Stimulated activated CD4-positive, alpha-beta T cell treated with anti-CD3 and anti-CD28 coated beads, Interleukin-1b, Interleukin-23, amount 100 ng/mL, for 48 hours (primary cell): ENCODE measurements at places on chromosomes 2 and 18.

DNA sequence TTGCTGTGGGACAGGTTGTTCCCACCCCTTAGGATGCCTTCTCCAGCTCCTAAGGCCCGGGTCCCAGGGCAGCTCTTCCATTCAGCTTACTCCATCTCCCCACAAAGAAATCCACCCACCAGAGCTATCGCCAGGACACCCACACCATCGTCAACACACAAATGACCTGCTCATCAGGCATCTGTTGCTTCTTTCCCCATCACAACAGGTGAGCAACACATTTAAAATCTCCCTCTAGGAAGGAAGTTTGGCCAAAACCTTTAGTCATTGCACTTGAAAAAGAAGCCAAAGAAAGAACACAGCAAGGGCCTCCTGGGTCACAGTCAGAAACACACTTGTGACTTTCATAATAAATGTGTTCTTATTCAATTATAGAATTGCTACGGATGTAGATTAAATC, 289.0 kb downstream of the PIEZO2 start:
- DNase-seq: no peak

DNA sequence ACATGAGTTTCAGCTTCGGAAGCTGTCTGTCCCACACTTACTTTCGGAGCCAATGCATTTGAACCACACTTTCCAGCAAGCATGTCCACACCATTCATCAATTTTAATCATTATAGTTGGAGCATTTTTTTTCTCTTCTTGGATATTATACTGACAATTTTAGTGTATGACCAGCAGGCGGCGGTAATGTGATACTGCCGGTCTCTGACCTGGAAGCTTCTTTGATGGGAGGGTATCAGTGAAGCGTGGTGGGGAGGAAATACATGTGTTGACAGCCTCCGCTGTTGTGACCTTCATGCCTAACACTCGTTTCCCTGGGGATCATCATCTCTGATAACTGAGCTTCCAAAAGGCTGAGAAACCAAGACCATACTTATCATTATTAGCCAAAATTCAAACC, 231.7 kb downstream of the GBX2 start:
- DNase-seq: no peak

GRCh38 chr2:190184460-190184859, 121.9 kb upstream of the MSTN start:
- DNase-seq: no peak

GRCh38 chr18:76390452-76391035, 104.5 kb downstream of the ZNF516 start:
- DNase-seq: no peak

GRCh38 chr2:143258126-143258892, 129.1 kb downstream of the ARHGAP15 start:
- no peak for DNase-seq

DNA sequence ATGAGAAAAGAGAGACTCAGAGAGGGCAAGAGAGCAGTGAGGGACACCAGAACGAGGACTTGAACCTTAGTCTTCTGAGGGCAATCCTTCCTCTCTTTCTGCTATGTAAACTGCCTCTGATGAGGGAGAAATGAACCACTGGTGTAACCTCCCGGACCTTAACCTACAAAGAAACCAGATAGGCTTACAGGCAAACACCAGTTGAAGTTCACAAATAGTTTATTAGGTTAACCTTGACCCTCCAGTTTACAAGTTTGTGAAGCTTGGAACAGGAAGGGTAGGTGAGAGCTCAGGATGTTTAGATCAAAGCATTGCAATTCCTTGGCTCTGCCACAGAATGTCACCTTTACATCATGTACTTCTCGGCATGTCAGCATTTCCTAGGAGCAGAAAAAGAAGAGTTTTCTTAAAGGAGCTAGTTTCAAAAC, 486.4 kb upstream of the SPRED2 start:
- no peak for DNase-seq

DNA sequence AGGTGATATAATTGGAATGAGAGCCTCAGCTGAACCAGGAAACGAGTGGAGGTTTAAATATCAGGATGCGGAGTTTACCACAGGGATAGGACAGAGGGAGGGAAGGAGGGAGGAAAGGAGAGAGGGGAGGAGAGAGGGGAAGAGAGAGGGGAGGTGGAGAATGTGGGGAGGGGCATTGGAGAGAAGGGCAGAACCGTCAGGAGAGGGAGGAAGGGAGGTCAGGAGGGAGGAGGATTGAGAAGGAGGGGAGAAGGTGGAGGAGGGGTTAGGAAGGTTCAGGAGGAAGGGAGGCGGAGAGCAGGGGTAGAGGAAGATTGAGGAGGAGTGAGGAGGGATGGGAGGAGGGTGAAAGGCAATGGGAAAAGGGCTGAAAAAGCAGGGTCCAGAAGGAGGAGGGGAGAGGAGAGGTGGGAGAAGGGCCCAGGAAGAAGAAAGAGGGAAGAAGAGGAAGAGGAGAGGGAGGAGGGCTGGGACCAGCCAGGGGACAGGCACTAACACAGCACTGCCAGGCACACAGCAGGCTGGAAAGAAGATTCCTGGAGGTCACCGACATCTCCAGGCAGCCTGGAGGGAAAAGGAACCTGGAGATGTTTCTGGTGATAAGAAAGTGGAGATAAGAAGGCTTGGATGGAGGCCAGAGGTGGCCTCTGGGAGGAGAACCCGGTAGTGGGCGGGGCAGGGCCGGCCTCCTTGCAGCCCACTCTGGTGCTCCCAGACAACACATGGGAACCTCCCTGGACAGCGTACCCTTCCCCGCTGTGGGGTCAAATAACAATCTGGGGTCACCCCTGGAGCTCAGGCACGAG, 176.7 kb upstream of the SMAD2 start:
- DNase-seq: no peak

DNA sequence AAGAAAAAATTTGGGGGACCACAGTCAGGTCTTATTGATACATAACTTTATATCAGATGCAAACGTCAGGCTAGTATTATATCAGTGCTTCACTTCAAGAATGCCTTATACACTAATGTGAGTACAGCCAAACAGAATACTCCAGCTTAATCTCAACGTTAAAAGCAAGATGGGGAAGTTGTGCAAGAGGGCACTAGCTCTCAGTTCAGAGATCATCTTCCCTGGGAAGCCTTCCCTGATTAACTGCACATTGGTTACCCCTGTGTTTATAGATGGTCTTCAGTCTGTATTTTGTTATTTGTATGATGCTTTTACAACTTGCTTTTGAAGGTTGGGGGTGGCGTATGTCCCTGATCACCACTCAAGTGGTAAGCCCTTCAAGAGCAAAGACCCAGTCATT, 11.4 kb downstream of the EPAS1 start:
- no peak for DNase-seq

DNA sequence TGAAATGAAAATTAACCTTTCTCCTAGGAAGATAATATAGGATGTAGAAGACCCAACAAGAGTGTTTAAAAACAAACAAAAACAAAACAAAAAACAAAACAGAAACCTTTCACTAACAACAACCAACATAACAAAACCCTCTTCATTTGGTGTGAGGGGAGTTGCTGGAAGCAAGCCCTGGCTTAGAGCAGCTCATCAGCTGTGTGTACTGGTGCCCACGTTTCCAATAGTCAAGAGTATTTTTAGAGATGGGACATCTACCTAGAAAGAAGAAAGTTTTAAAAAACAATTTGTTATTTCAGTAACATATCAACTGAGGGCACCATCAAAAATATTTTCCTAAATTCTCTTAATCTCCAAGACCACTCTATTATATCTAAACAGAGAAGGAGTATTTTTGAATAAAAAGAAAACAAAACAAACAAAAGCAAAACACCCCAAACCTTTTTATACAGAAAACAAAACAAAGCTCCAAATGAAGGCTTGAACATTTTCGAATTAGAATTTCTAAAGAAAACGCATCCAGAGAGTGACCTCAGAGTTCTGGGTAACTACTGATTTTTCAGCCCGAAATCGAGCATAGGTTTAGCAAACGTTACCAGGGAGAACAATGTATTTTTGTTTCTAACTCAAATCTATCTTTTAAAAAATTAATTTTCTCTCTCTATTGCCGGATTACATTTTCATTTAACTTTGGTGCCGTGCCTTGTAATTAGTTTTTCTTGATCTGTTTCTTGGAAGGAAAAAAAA, 134.6 kb downstream of the INSIG2 start:
- no peak for DNase-seq

- DNase-seq: no peak
These were observed 37.3 kb downstream of the RHOB start for GRCh38 chr2:20484034-20484617.

- DNase-seq: no peak
These were observed 190.0 kb downstream of the ZBTB7C start for GRCh38 chr18:48219037-48219809.

- DNase-seq: no peak
These were observed 328.4 kb upstream of the RBMS1 start for GRCh38 chr2:160822006-160822405.

DNA sequence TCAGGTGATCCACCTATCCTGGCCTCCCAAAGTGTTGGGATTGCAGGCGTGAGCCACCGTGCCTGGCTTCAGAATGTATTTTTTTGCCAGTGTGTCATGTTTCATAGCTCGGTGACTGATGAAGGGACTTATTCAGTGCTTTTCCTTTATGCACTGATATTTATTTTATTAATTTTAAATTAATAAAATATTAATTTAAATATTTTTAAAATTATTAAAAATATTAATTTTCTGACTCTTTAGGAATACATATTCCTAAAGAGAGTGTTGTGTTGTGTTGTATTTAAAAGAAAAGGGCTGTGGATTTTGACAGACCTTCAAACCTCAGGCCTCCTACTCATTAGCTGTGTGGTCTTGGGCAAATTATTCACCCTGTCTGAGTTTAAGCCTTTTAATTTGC, 22.3 kb downstream of the RAB27B start:
- no peak for DNase-seq

DNA sequence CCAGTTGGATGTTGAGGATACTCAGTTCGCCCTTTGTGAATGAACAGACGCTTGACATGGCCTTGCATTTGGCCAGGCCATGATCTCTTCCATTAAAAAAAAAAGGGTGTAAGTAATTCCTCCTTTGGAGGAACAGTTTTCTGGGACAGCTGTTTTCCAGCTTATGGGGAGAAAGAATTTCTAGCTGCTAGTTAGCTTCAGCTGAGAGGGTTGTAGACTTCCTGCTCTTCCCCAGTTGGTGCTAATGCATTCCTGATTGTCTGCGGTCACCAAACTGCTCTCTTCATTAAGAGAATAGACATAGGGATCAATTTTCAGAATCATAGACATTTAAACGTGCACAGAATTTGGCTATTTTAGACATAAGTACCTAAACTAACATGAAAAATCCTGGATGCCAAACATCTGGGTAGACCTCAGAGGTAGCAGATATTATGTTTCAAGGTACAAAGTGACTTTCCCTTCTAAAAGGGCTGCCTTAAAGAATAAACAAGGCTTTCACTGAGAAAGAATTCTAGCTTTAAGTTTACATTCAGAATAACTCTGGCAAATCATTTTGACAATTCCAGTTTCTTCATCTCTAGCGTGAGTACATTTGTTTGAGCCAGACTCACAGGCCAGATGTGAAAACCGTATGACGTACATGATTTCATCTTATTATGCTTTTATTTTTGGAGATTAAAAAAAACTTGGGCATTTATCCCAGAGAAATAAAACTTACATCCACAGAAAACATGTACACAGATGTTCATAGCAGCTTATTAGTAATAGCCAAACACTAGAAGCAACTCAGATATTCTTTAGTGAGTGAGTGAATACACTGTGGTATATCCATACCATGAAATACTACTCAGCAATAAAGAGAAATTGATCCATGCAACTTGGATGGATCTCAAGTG, 71.2 kb downstream of the MAIP1 start:
- DNase-seq: no peak

DNA sequence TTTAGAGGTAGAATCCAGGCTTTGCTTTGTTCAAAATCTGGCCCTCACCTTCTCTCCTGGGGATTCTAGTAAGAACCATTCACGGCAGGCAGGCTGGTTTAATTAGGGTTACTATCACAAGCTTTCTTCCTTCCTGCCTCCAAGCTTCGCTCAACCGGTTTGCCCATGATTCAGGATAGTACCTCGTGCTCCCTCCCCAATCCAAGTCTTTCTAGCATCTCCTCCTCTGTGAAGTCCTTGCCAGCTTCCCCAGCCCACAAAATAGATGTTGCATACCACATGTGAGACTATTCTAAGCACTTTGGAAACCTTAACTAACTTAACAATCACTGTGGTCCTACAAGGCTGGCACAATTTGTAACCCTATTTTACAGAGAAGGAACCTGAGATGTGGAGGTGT, 135.1 kb downstream of the SOCS6 start:
- DNase-seq: no peak

- no peak for DNase-seq
These were observed 3.6 kb downstream of the LDLRAD4 start for GRCh38 chr18:13221869-13222855.

GRCh38 chr2:146027156-146027555, 1507.2 kb upstream of the ZEB2 start:
- no peak for DNase-seq

GRCh38 chr2:181467966-181468707, 11.0 kb downstream of the ITGA4 start:
- DNase-seq: no peak

GRCh38 chr18:57920036-57920435, 116.9 kb upstream of the ATP8B1 start:
- no peak for DNase-seq

DNA sequence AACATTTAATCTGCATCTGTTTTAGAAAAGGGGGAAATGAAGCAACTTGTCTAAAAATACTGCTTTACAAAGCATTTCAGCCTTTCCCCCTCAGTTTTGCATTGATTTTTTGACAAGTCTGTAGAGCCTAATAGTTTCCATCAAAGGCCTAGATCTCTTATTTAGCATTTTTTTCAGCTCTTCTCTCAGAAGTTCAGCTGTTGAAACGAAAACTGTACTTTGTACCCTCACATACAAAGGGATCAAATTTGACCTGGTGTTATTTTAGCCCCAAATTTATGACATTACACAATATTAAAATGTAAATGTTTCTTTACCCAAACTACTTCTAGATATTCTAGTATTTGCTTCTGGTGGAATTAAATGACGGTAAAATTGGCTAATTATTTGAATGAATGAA, 13.0 kb downstream of the YPEL5 start:
- no peak for DNase-seq

- DNase-seq: no peak
These were observed 114.2 kb downstream of the SPIRE1 start for GRCh38 chr18:12543697-12544096.

DNA sequence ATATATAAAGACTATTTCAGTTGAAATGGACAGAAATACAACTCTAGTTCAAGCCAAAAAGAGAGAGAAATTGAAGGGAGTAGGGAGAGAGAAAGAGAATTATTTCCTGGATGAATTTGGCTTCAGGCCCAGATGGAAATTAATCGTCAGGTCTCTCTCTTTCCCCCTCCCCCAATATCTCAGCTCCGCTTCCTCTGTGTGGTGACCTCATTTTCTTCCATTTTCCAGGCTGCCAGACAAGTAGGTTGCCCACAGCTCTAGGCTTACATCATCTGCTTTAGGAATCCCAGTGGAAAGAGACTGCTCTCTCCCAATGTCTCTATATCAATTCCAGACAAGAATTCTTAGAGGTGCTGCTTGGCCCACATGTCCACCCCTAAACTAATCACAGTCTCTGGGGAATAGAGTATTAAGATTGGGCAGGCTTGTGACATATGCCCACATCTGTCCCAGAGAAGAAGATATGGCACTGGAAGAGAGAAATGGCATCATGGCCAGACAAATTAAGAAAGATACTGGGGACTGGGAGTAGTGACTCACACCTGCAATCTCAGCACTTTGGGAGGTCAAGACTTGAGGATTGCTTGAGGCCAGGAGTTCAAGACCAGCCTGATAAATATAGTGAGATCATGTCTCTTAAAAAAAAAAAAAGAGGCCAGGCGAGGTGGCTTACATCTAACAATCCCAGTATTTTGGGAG, 37.2 kb upstream of the CFAP36 start:
- DNase-seq: no peak
